ENCODE measurements at places on chromosomes 2 and 18.

DNA sequence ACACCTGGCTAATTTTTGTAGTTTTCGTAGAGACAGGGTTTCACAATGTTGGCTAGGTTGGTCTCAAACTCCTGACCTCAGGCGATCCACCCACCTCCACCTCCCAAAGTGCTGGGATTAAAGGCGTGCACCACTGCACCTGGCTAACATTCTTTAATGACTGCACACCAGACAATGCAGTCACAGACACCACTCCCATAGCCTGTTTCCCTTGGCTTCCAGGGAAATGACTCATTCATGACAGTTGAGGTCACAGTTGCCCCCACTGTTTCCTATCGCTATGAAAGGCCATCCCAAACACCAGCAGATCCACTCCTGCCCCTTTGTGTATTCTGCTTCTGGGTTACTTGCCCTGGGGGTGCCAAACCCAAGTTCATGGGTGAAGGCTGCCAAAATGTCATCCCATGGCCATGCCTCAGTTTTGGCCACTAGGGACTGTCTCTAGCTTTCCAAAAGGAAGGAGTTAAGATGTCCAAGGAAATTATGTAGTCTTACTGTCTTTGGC is 8.7 kb downstream of the CHMP1B start:
- DNase-seq: no peak

GRCh38 chr2:86078774-86079545 is 26.7 kb downstream of the POLR1A start:
- no peak for DNase-seq

- no peak for DNase-seq
These were observed 16.1 kb downstream of the STRADB start for GRCh38 chr2:201467666-201468065.

DNA sequence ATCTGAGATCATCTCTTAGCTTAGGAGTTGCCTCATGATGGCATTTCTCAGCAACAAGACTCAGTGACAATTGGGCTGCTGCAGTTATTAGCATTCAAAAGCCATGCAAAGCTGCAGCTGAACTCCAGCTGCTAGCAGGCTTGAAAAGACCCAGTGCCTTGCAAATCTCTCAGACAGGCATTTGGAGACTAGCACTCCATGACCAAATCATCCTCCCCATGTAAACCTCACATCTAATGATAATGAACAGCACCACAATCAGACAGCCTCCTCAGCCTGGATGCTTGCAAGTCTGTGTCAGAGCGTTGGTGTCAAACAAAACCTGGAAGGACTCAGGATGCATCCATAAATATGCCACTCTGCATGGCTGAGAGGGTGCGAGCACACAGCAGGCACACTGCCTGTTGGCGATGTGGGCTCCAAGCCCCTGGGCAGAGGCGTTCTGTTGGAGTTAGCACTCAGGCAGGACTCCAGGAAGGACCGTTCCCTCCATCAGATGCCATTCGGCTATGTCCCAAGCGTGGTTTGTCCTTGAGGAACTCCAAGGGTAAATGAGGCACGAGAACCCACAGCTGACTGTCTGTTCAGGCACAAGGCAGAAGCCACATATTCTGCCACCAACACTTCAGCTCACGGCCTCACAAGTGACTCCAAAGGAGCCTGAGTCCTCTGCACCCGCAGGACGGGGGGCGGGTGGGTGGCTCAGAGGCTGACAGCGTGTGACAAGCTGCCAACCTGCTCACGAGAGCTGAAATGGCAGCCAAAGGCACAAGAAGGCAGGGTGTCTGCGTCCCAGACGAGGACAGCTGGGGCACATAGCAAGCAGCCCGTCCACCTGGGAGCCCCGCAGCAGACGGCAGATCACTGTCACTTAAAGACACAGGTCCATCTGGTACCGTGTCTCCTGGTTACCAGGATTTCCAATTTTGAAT is 183.8 kb downstream of the MYT1L start:
- DNase-seq: no peak

GRCh38 chr2:18238209-18238608 is 322.2 kb downstream of the RDH14 start:
- no peak for DNase-seq

GRCh38 chr2:230680463-230681170 is 32.0 kb upstream of the CAB39 start:
- DNase-seq: no peak

GRCh38 chr2:203972066-203972465 is 35.5 kb downstream of the ICOS start:
- DNase-seq: no peak

GRCh38 chr2:110910423-110910822 is 178.1 kb downstream of the ACOXL start:
- no peak for DNase-seq

- DNase-seq: no peak
These were observed 258.0 kb downstream of the MYCN start for GRCh38 chr2:16198166-16198912.

DNA sequence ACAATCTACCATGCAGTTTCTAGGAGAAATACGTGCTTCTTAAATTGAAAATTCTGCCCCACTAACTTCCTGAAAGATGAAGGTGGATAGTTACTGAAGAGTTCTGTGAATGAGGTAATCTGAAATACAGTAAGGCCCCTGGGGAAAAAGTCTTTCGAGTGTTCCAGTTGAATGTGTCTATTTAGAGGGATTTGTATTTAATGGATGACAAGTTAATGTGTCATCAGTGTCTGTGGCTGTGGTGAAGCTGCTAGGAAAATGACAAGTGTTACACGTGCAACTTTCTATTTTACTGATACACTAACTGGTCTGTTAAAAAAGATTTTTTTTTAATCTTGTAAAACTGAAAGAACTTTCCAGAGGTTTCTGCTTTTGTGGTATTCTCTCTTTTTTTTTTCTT is 384.6 kb downstream of the STK39 start:
- no peak for DNase-seq

DNA sequence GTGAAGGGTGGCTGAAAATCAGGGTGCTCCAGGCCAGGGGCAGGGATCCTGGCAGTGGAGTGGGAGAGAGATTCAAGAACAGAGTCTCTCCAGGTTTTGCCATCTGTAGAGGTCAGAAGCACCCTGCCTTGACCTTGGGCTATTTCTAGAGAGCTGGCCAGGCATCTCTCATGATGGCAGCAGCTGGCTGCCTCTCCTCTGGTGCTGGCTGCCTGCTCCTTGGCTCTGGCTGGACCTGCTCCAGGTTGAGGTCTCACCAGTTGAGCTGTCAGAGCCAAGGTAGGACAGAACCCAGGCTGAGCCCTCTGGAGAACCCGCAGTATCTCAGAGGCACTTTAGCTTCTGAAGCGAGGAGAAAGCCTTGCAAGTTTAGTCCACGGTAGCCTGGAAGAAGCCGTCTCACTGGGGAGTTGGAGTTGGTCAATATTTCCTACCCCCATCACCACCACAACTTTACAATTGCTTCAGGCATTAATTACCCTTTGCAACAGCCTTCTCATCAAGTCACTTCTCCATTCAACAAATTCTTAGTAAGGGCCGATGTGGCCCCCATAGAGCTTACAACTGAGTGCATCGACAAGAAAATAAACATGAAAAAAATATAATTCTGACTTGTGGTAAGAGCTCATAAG is 25.6 kb downstream of the GNLY start:
- DNase-seq: no peak

DNA sequence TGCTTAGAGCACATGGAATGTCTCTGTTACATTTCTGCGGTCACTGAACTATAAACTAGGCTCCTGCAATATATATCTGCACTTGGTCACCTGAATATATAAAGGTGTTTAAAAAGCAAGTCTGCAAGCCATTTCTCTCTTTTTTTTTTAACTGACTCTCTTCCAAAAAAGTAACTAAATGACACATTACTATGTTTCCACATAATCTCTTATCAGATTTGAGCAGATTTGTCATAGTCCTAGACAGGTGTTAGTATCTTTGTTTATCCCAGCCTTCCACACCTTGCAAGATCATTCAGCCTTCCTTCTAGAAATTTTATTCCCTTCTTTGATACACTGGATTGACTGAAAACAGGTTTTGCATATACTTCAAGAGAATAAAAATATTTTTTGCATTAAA is 86.7 kb upstream of the KLF7 start:
- no peak for DNase-seq

GRCh38 chr2:37469126-37469525 is 124.7 kb downstream of the QPCT start:
- DNase-seq: no peak

DNA sequence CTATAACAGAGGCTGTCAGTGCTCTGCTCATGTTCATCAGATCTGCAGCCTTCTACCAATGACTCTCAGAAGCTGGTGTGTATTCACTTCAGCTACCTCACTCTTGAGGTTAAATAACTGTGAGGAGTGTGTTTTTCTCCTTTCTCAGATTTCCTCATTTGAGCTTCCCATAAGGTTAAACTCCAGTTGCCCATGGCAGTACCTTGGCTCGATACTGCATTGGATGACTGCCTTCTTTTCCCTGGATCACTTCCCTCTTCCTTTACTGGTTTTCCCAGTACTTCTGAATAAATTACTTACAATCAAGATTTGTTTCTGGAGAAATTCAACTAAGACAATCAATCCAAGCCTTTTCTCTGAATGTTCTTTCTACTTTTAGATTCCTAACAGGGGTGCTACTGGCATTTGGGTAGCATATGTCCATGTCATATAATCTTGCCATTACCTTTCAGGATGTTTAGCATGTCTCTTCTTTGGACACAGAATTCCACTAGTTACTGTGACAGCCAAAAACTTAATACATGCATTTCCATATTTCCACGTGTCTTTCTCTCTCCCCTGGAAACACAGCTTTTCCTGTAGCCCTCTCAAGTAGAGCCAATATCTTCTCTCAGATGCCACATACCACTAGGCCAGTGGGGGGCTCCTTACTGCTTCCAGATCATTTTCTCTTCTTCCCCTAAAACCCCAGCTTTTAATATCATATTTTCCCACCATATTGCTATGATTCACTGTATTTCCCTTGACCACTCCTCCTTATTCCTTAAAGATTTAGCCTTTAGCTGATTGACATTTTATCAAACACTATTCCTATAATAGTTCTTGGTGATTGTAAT is 15.0 kb upstream of the SPOPL start:
- no peak for DNase-seq

GRCh38 chr18:73136134-73136533 is 268.3 kb upstream of the NETO1 start:
- DNase-seq: no peak

GRCh38 chr18:36099311-36099710 is 29.8 kb downstream of the SLC39A6 start:
- no peak for DNase-seq

DNA sequence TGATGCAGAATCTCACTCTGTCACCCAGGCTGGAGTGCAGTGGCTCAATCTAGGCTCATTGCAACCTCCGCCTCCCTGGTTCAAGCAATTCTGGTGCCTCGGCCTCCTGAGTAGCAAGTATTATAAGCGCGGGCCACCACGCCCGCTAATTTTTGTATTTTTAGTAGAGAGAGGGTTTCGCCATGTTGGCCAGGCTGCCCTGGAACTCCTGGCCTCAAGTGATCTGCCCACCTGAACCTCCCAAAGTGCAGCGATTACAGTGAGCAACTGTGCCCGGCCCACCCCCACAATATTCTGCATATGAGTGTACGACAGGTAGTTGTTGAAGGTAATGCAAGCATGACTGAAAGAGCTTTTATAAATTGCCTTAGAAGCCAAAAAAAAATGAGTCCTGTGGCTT is 1.2 kb downstream of the WDR75 start:
- no peak for DNase-seq

- DNase-seq: no peak
These were observed 98.5 kb upstream of the LRRTM1 start for GRCh38 chr2:80403081-80403480.

DNA sequence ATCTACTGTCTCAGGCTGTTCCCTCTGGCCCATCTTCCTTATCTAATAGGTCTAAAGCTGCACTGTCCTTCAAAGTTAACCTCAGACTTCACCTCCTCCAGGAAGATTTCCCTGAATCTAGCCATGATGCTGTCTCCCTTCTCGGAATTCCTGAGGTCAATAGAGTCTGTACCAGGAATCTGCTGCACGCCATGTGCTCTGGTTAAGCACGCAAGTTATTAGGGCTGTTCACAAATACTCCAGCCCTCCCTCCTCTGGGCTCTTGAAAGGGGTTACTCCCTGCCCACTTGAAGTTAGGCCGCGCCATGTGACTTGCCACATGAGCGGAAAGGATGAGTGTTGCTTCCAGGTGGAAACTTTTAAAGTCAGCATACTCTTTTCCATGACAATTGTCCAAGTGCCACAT is 43.6 kb downstream of the MCFD2 start:
- DNase-seq: no peak

GRCh38 chr18:63606526-63606925 is 19.4 kb downstream of the SERPINB13 start:
- no peak for DNase-seq

GRCh38 chr2:198371921-198372543 is 567.6 kb downstream of the PLCL1 start:
- DNase-seq: no peak

GRCh38 chr18:28412521-28412920 is 235.6 kb upstream of the CDH2 start:
- no peak for DNase-seq

GRCh38 chr2:102540882-102541281 is 67.9 kb downstream of the SLC9A4 start:
- no peak for DNase-seq

- DNase-seq: no peak
These were observed 243.6 kb upstream of the RBMS1 start for GRCh38 chr2:160737247-160737646.

GRCh38 chr2:233492751-233493150 is 73.8 kb downstream of the USP40 start:
- DNase-seq: no peak

DNA sequence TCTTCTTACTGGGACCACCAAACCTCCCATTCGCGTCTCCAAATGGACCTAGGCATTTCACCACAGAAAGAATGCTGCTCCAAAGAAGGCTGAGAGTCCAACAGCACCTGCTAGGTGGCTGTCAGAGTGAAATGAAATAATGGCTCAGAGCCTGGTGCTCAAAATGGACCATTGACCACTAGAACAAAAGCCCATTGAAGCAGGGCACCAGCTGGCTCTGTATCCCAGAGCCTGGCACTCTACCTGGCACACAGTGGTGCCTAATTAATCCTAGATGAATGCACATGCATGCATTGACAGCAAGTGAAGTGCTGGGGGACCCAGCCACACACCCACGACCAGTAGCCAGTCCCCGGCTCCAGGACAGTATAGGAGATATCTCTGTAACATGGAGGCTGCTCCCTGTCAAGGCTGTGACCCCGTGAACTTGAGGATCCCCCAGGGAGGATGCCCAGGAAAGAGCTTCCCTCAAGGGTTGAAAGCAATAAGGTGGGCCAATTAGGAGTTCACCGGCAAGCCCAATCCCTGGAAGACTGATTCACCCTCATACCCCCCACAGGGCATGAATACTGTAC is 261.3 kb downstream of the TNS1 start:
- DNase-seq: no peak

- DNase-seq: no peak
These were observed 1.1 kb downstream of the COX5B start for GRCh38 chr2:97646977-97647376.

DNA sequence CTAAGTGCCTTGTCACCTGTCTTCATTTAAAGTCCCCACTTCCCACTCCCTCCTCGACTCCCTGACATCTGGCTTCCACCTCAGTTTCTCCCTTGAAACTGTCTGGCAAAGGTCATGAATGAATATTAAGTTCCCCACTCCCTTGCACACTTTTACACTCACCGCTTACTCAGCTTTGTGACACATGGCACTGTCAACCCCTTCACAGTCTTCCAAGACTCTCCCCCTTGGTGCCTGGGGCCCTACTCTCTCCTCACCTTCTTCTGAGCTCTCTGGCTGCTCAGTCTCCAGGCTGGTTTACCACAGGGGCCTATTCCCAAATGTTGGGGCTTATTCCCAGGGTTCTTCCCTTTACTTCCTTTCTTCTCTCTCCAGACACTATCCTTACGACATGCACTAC is 17.9 kb upstream of the PTPN4 start:
- DNase-seq: no peak

- no peak for DNase-seq
These were observed 18.1 kb upstream of the SERPINB2 start for GRCh38 chr18:63869374-63869773.
